ENCODE measurements at places on chromosomes 2 and 18.

DNA sequence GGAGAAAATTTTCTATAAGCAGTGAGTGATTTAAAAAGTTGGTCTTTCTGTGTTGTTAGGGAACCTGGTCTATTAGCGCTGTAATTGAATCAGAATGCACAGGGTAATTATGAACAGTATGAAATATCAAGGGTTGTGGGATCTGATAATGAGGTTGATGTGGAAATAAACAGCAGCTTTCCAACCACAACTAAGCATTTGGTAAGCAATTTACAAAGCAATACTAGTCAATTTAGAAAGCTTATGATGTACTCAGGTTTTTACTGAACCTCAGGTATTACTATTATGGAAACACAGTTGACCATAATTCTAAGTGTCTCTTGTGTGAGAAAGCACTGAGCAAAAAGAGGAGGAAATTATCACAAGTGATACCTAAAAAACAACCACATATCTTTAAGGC, 11.0 kb upstream of the SMCHD1 start:
- no peak for DNase-seq

DNA sequence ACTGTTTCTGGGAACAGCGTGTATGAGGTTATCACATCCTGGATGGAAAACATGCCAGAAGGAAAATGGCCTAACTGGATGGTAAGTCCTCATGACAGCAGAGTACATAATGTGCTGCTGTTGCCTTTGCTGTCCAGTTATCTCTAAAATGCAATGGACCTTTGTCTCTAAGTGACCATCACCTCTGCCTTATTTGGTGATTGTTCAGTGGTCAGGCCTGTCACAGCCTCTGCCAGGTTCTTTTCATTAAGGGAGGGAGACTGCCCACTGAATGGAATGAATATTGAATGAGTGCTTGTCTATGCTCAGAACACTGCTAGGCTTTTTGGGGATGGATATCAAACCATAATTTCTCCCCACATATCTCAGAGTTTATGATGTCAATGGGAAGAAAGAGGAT, 29.0 kb downstream of the SLC3A1 start:
- no peak for DNase-seq

DNA sequence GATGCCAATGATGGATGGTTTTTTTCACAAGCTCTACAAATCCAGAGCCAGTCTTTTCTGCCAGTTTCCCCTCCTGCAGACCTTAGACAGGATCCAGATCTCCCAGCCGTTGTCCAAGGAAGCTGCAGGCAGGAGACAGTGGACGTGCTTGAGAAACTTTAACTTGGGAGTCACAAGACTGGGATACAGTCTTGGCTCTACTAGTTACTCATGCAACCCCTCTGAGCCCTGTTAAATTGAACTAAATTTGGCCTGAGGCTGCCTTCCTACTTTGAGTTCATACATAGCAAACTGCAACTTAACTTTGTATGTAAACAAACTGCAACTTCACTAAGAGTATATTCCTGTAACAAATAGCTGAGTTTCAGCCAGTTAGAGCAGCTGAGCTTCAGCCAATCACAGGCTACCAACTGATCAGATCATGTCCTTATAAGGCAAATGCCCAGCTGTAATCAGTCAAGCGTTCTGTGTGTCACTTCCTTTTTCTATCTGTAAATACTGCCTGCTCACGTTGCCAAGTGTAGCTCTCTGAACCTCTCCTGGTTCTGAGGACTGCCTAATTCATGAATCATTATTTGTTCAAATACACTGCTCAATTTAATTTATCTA, 140.9 kb downstream of the CAPN13 start:
- peak; percentile 8 for DNase-seq

DNA sequence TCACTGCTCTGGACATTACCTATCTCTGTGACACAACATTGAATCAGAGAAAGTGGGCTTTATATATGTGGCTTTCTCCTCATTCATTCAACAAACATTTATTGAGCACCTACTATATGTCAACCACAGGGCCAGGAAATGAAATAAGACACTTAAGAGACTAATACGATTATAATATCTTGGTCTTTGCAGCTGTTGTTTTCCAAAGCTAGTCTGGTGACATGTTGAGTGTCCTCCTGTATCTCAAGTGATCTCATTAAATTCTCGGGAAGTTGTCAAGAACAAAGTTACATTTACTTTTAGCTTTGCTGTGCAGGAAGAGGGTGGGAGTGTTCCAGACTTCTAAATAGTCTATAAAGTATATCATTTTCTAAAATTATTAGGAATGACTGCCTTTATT, 164.6 kb upstream of the SP5 start:
- no peak for DNase-seq

- DNase-seq: no peak
Observed at GRCh38 chr2:38147333-38148121, 71.6 kb upstream of the CYP1B1 start.

DNA sequence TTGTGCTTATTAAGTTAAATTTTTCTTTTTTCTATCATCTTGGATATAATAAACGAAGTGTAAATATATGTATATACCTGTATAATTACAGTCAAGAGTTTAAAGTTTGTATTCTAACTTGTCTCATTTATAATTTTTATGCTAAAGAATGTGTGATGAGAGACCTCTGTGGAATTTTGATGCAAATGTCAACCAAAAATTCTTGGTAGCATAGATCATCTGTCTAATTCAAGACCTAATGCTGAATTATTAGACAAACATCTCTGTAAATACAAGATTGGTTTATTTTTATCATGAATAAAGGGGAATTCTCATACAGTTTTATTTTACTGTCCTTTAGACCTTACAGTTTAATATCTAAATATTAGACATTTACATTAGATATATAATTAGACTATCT, 149.2 kb upstream of the VWC2L start:
- no peak for DNase-seq
